Activated CD4-positive, alpha-beta T cell treated with anti-CD3 and anti-CD28 coated beads, Interleukin-2, amount 50 U/mL, for 24 hours (primary cell): ENCODE measurements at places on chromosomes 7 and 10.

DNA sequence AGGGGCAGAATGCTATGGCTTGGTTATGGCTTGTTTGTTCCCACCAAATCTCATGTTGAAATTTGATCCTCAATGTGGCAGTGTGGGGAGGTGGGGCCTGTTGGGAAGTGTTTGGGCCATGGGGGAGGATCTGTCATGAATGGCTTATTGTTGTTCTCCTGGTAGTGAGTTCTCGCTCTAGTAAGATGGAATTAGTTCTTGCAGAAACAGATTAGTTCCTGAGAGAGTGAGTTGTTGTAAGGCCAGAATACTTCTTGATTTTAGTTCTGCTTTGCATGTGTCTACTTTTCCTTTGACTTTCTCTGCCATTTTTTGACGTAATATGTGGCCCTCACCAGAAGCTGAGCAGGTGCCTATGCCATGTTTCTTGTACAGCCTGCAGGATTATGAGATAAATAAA is 188.2 kb downstream of the KIF20B start:
- no peak for DNase-seq

DNA sequence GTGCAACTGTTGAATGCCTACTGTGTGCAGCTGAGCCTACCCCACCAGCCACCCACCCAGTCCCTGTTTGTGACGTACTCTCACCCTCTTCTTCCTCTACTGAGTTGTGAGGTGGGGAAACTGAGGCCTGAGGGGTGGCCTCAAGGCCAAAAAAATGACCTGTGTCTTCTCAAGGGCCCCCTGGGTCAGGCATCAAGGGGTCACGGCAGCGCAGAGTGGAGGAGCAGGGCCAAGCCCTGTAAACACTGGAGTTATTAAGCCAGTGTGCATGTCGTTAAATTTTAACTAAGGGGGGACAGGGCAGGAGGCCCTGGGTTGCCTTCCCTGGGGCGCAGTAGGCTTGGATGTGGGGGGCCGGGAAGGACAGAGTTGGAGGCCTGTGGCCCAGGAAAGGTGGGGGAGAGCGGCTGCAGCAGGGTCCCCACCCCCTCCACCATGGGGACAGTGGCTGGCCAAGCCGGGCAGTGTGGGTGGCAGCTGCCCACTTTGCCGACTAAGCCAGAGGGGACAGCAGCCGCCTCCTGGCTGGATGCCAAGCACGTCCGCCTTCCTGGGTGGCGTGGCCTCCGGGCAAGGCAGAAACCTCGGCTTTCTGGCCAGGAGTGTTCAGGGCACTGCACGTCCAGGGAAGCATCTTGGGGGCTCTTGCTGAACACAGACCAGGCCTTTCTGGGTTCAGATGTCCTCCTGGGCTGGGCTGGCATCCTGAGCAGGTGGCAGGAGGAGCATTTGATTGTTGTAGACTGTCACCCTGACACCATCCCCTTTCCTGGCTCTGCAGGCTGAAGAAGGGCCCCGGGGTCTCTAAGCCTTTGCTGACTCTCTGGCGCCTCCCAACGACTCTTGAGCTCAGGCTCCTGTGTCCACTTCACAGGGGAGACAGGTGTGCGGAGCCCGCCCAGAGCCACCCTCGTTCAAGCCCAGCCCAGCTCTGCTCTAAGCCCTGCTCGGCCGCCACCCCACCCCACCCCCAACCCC is 1.9 kb downstream of the SLC29A4 start:
- no peak for DNase-seq

DNA sequence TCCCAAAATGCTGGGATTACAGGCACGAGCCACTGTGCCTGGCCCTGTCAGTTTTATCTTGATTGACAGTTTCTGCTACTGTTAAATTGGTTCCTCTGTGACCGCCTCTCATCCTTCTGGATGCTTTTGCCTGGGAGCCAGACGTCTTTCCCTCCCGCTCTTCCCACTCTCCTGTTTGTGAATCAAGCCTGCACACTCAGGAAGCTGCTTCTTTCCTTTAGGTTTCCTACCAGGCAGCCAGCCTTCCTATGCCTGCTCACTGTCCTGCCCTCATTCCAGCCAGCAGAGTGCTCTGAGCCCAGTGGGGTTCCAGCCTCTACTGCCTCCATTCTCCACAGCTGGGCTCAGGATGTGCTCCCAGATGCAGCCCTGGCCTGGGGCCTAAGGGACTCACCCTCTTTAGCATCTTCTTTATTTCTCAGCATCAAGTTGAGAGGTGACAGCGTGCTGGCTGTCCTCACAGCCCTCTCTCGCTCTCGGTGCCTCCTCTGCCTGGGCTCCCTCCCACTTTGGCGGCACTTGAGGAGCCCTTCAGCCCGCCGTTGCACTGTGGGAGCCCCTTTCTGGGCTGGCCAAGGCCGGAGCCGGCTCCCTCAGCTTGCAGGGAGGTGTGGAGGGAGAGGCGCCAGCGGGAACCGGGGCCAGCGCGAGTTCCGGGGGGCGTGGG is 5.1 kb downstream of the SH2D4B start:
- DNase-seq = no peak

DNA sequence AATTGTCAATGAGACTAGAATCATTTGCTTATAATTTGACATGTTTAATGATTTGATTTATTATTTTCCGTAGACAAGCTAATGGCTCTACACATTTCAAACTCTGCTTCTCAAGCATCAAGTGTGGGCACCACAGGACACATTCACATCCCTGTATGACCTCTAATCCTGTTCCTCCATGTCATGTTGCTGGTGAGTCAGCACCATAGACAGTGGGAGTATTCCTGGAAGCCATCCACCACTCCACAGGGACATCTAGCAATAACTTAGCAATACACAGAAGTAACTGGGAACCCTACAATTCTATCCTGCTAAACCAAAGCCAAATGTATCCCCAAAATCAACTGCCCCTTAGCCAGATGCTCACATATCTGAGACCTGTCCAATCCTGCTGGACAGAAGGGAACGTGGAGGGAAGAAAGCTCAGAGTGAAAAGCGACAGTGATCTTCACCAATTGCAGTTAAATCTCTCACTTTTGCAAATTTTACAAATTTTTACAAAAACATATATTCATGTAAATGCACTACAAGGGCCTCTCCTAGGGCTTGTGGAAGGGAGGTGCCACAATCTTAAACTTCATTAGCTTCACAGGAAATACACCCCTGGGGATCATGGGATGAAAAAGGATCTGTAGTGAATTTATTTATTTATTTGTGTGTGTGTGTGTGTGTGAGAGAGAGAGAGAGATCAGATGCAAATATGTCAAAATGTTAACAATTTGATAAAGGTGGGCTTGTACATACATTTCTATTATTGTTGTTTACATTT is 126.5 kb downstream of the GFRA1 start:
- no peak for DNase-seq

DNA sequence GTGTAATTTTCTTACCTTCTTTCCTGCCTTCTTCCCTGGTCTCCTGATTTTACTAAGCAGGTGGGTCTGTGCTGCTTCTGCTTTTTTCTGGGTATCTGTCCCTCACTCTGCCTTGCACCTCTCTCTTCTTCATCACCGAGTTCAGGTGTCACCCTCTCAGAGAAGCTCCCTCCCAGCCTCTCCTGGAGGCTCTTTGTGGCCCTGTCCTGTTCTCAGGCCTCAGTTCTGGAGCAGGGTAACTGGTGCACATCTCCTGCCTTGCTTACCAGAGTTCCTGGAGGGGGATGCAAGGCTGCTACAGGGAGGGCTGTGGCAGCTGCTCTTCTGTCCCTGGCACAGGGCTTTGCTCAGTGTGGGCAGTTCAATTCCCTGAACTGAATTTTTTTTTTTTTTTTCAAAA is 66.1 kb downstream of the RBM33 start:
- DNase-seq = no peak

GRCh38 chr10:70779511-70780369 is 5.4 kb downstream of the TBATA start:
- no peak for DNase-seq

- DNase-seq = no peak
These were observed 65.7 kb upstream of the STRIP2 start for GRCh38 chr7:129368389-129368986.

- DNase-seq = peak; percentile 16
These were observed 8.4 kb upstream of the LYZL2 start for GRCh38 chr10:30637881-30638467.

GRCh38 chr7:155362380-155363145 is 64.9 kb downstream of the INSIG1 start:
- no peak for DNase-seq

GRCh38 chr7:153476166-153476565 is 576.0 kb upstream of the DPP6 start:
- DNase-seq = no peak

DNA sequence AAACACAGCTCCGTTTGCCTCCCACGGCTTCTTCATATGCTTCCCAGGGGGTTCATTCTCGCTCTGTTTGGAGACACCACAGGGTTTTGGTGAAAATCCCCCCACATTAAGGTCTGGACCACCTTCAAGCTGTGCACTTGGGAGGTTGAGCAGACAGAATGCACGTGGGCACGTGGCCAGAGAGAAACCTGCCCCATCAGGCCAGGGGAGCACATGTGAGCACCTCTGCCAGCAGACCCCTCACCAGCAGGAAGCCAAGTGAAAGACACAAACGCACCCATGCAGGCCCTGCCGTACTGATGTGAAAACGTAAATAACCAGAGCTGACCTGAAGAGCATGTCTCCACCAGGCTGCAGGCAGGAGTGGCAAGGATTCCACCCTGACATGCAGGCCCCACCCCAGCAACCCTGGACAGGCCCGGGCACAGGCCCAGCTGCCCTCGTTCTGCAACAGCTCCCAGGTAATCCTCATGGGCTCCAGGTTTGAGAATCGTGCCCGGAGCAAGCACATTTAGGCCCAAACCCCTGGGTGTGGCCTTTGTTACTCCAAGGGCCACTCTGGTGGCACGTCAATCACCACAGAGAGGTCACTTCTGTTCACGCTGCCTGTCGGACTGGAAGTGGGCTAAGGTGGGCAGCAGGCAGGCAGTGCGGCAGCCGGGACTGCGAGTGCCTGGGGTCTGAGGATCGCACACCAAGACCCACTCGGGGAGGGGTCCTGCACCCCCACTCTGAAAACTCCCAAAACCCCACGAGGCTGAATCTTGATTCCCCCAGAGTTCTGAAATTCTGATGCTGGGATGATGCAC is 184.4 kb downstream of the PTPRN2 start:
- no peak for DNase-seq

DNA sequence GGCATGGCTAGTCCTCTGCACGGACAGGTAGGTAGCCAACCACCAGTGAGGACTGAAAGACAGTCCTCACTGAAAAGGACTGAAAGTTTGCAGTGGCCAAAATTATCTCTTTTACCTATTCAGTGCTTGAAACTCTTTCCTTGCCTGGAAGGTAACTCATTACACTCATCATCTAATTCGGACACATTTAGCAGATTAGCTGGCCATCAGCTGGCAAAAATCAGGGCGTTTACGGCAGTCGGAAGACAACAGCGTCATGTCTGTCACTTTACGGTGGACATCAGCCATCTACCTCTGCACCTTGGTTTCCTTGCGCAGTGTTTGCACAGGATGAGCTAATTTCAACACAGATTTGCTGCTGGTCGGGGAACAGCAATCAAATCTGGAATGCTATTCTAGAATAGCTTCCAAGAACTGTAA is 740 bp downstream of the ANXA7 start:
- no peak for DNase-seq

DNA sequence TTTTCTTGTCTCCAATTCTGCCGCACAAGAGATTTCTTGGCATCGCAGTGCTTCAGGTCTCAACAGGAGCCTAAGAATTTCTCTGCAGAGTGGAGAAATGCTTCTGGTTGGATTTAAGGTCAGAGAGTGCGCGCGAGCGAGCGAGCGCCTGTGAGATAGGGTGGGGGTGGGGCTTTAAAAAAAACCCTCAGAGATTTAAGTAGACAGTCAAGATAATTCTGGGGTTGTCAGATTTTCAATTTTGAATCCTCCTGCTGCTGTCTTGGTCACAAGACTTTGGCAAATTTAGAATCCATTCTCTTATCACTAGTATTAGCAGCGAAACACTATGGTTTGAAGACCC is 49.7 kb downstream of the CPEB3 start:
- DNase-seq = no peak

GRCh38 chr10:78712147-78712546 is 356.6 kb upstream of the ZMIZ1 start:
- DNase-seq = no peak

DNA sequence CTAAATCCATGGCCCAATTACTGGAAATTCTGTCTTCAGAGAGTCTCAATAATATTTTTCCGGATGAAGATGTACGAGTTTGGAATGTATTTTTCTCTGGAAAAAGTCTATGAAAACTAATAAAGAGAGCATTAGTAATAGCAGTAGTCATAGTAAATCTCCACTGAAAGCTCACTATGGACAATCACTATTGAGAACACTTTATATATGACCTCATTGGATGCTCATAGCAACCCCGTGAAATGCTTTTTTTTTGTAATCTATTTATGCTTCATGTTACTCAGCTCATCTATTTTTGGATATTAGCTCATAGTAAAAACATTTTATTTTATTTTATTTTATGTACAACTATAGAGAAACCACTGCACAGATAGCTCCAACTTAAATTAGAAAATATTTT is 94.3 kb upstream of the MYO3A start:
- no peak for DNase-seq

DNA sequence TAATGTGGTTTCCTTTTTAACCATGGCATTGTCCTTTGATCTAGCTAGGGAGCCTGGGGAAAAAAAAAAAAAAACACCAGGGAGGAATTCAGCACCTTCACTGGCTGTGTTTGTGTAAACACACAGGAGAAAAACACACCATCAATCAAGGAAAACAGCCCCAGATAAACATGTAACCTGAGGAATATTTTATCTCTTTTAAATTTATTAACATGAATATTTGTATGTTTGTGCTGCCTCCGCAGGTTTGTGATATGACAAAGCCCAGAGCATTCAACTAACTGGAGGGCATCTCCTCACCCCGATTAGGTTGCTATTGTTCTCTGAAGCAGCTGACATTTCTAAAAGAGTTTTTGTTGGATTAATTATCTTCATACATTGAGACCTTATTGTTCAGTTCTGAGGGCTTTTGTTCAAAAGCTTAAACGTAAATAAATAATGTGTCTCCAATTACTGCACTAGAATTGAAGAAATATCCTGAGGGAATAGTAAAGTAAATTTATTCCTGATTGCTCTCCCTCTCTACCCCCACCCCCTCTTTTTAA is 89.4 kb upstream of the SEMA3E start:
- no peak for DNase-seq

GRCh38 chr7:47506382-47507339 is 75.2 kb downstream of the TNS3 start:
- DNase-seq = no peak

- no peak for DNase-seq
These were observed 24.2 kb downstream of the MGMT start for GRCh38 chr10:129491123-129491734.

- DNase-seq = no peak
These were observed 947.1 kb downstream of the GRM8 start for GRCh38 chr7:126305671-126306070.

GRCh38 chr7:98985945-98986344 is 107.6 kb downstream of the TRRAP start:
- DNase-seq = no peak
